ENCODE measurements at places on chromosomes 4 and X. TPM values are rescaled to one million over a fixed set of nuclear protein-coding genes. Genes with fewer than 3 reads are reported as not detected.
A peak's percentile ranks its signal among the peaks of the same experiment; 100 is the strongest.

GRCh38 chr4:38078590-38079421 is 118.6 kb downstream of the PTTG2 start:
- no peaks in the 10 kb centered on the region for H3K36me3 ChIP-seq
- no peak for DNase-seq
- peaks cover 25% of the 10 kb centered on the region for H3K4me1 ChIP-seq
- H3K27me3 ChIP-seq, result no peaks in the 10 kb centered on the region
- H3K4me3 ChIP-seq, result no peak overlapping the region

DNA sequence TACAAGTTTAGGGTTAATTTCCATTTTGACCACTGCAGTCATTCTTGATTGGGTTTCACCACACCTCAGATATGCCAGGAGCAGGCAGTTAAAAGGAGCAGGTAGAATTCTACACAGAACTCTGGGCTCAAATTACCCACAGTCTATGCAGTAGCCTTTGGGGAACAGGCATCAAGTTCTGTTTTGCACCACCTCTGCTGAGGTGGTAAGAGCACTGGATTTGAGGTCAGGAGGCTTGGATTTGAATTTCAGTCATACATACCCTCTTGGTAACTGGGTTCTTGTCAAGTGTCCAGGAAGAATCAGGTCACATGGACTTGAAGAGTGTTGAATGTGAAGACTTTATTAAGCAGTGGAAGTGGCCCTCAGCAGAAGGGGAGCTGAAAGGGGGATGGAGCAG is 40.4 kb upstream of the PGK1 start:
- no peaks in the 10 kb centered on the region for H3K27me3 ChIP-seq
- no peak for DNase-seq
- no peak overlapping the region for H3K4me3 ChIP-seq
- no peaks in the 10 kb centered on the region for H3K4me1 ChIP-seq

GRCh38 chr4:3070709-3071500 is 3.4 kb downstream of the HTT-AS start:
- no peak for DNase-seq
- no peaks in the 10 kb centered on the region for H3K27me3 ChIP-seq
- no peaks in the 10 kb centered on the region for H3K36me3 ChIP-seq
- H3K4me3 ChIP-seq, result no peak overlapping the region

FRMPD4 gene
- not detected for total RNA-seq

GRCh38 chr4:54499308-54500074 is 158.3 kb upstream of the KIT start:
- no peak overlapping the region for H3K4me3 ChIP-seq
- DNase-seq, result no peak
- no peaks in the 10 kb centered on the region for H3K4me1 ChIP-seq
- H3K27ac ChIP-seq, result no peak overlapping the region
- no peaks in the 10 kb centered on the region for H3K27me3 ChIP-seq
- no peaks in the 10 kb centered on the region for H3K36me3 ChIP-seq

DOK7 gene
- not detected for total RNA-seq

IL2 gene
- total RNA-seq, result not detected

G6PD gene
- total RNA-seq, result 103 TPM

DNA sequence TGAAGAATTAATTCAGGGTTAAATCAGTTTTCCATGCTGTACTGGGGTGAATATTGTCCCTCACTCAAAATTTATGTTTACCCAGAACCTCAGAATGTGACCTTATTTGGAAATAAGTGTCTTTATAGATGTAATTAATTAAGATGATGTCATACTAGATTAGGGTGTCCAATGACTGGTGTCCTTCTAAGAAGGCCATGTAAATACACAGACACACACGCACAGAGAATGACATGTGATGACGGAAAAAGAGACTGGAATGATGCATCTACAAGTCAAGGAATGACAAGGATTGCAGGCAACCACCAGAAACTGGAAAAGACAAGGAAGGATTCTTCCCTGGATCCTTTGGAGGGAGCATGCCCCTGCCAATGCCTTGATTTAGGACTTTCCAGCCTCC is 84.6 kb upstream of the GPR34 start:
- no peaks in the 10 kb centered on the region for H3K27me3 ChIP-seq
- H3K4me3 ChIP-seq, result no peak overlapping the region
- H3K4me1 ChIP-seq, result no peaks in the 10 kb centered on the region
- DNase-seq, result no peak
- no peaks in the 10 kb centered on the region for H3K36me3 ChIP-seq
- H3K27ac ChIP-seq, result no peak overlapping the region

FGA gene
- 61.7 TPM for total RNA-seq

DNA sequence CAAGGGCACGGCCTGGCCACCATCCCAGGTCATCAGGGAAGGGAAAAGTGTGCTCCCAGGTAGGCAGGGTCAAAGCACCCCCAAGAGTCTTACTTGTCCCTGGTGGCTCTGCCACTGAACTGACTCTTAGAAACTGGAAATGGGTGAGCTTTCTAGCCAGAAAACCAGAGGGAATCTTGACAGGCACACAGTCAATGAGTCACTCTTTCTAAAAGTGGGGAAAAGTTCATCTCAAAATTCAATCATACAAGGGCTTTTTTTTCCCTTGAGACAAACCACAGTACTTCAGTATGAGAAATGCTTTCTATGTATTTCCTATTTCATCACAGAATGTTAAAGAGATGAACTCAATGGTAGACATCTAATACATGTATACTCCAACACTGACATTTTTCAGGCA is 12.5 kb downstream of the HPF1 start:
- no peaks in the 10 kb centered on the region for H3K27me3 ChIP-seq
- no peaks in the 10 kb centered on the region for H3K4me1 ChIP-seq
- no peak for DNase-seq
- H3K36me3 ChIP-seq, result no peaks in the 10 kb centered on the region
- no peak overlapping the region for H3K27ac ChIP-seq

- H3K27ac ChIP-seq, result no peak overlapping the region
- H3K36me3 ChIP-seq, result no peaks in the 10 kb centered on the region
- H3K4me1 ChIP-seq, result 0 out of 2 replicates have a peak, but pooled peaks cover 4% of the 10 kb centered on the region
- no peaks in the 10 kb centered on the region for H3K27me3 ChIP-seq
- no peak overlapping the region for H3K4me3 ChIP-seq
Observed at GRCh38 chr4:41712425-41712824, 36.1 kb downstream of the PHOX2B start.

DNA sequence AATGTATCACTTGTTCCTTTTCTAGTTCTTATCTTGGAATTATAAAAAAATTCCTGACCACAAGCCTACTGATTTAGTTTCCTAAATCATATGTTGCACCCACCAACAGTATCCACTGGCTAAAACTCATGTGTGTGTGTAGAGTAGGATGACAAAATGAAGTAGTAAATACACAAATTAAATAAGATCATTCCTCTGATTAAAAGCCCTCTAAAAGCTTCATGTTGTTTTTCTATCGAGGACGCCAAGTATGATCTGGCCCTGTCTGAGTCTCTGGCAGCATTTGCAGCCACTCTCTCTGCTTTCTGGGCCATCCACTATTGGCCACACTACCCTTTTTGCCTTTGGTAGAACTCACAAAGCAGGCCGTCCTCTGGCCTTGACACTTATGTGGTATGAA is 183.4 kb downstream of the PACRGL start:
- no peaks in the 10 kb centered on the region for H3K4me1 ChIP-seq
- H3K27me3 ChIP-seq, result no peaks in the 10 kb centered on the region
- no peaks in the 10 kb centered on the region for H3K36me3 ChIP-seq

GRCh38 chrX:49930039-49930438 is 7.6 kb downstream of the CLCN5 start:
- H3K27ac ChIP-seq, result no peak overlapping the region
- H3K4me1 ChIP-seq, result no peaks in the 10 kb centered on the region
- no peaks in the 10 kb centered on the region for H3K27me3 ChIP-seq
- no peak for DNase-seq

DNA sequence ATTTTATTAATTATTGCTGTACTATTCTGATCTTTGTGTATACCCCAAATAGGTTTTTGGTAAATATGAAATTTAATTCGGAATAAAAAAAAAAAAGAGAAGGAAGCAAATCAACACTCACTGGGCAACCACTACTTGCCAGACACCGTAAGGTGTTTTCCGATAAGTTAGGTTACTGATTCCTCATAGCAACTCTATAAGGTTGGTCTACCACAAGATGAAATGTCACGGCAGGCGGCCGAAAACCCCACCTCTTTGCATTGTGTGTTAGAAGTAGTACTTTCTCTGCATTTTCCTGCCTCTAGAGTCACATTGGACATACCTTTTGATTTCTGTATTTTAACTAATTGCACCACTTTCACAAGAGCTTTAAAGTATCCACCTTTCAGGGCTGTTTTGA is 44.5 kb upstream of the RASGEF1B start:
- peaks cover 13% of the 10 kb centered on the region for H3K4me1 ChIP-seq
- H3K27me3 ChIP-seq, result no peaks in the 10 kb centered on the region
- no peak overlapping the region for H3K27ac ChIP-seq

HSFX1 gene
- total RNA-seq, result 0.37 TPM

- no peak for DNase-seq
- no peaks in the 10 kb centered on the region for H3K27me3 ChIP-seq
- H3K27ac ChIP-seq, result no peak overlapping the region
- no peaks in the 10 kb centered on the region for H3K36me3 ChIP-seq
- H3K4me3 ChIP-seq, result no peak overlapping the region
Observed at GRCh38 chr4:20337261-20337664, 85.6 kb downstream of the SLIT2 start.

DNA sequence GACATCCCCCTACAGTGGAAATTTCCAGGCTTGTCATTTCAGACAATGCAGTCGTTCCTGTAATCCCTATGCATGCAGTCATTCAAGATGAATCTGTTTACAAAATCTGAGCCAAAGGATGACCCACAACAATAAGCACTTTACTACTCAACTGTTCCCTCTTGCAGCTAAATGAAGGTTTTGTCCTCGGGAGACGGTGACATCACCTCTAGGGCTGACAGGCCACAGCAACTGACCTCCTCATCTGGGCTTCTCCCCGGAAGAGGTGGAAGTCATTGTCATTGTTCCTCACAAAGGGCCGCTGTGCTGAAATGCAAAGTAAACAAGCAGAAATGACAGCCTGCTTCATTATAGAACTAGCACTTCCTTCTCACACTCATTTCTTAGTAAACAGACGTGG is 29.2 kb downstream of the CLRN2 start:
- H3K36me3 ChIP-seq, result no peaks in the 10 kb centered on the region
- no peak overlapping the region for H3K27ac ChIP-seq
- no peak overlapping the region for H3K4me3 ChIP-seq

DNA sequence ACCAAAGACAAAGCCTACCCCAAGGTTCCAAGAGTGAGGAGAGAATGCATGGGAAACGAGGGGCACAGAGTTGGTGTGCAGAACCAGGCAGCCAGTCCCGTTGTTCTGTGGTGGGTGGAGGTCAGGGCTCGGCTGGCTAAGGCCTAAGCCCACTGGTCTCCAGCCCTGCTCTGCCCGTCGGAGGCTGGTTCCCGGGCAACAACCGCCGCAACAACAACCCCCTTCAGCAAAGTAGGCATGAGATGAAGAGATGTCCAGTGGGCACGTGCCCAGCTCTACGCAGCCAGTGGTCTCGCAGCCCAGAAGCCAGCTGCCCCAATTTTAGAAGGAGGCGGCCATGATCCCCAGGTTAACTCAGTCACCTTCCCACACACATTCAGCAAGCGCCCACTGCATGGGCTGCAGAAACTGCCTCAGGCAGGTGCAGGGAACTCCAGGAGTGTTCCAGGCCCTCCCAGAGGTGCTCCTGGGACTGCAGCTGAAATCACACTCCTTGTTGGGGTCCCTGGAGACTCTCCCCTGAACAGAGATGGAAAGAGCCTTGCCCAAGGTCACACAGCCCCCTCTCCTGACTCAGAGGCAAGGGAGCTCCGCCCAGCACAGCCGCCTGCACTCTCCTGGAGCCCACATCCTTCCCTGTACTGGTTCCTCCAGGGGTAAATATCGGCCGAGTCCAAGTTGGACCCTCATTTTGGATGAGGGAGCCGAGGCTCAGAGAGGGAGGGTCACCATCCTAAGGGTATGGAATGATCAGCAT is 25.4 kb upstream of the HTRA3 start:
- no peak overlapping the region for H3K4me3 ChIP-seq
- H3K36me3 ChIP-seq, result no peaks in the 10 kb centered on the region

- H3K4me3 ChIP-seq, result no peak overlapping the region
- DNase-seq, result no peak
- no peaks in the 10 kb centered on the region for H3K4me1 ChIP-seq
- no peaks in the 10 kb centered on the region for H3K36me3 ChIP-seq
Observed at GRCh38 chr4:153593161-153593560, 90.9 kb upstream of the TLR2 start.

- H3K36me3 ChIP-seq, result no peaks in the 10 kb centered on the region
- H3K27ac ChIP-seq, result no peak overlapping the region
- no peaks in the 10 kb centered on the region for H3K4me1 ChIP-seq
Observed at GRCh38 chrX:44669626-44670025, 127.0 kb upstream of the FUNDC1 start.

DNA sequence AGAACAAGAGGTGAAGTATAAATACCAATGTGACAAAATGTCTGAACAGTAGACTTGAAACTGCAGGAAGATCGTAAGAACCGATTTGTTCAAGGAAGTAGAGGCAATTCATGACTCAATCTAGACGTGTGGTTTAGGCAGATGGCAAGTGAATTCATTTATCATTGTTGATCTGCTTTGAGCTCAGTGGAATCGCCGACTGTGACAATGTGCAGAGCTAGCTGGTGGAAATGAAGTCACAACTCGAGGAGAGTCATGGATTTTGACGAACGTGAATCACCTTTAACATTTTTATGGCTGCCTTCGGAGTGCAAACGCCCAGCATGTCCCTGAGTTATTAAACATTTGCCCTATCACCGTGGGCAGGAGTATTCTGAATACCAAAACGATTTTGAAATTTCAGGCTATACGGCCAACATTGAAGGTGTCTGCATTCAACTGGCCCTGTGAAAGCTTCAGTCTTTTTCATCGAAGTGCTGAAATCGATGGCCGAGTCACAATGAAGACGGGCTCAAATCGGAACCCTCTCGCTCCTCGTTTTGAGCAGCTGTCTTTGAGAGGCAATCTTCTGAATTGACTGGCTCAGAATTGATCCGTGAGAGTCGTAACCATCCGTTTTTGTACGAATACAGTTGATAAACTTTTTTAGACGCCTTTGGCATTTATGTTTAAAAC is 689 bp upstream of the OGT start:
- H3K27ac ChIP-seq, result peak overlapping the region; percentile 99
- H3K4me3 ChIP-seq, result peak overlapping the region; percentile 43
- H3K4me1 ChIP-seq, result peaks cover 7% of the 10 kb centered on the region
- no peak for DNase-seq
- H3K36me3 ChIP-seq, result no peaks in the 10 kb centered on the region

- peaks cover 23% of the 10 kb centered on the region for H3K4me1 ChIP-seq
- H3K27me3 ChIP-seq, result no peaks in the 10 kb centered on the region
- DNase-seq, result peak; percentile 59
- no peaks in the 10 kb centered on the region for H3K36me3 ChIP-seq
Observed at GRCh38 chr4:159046683-159047082, 56.2 kb upstream of the RAPGEF2 start.

- H3K27ac ChIP-seq, result no peak overlapping the region
- no peak for DNase-seq
- H3K27me3 ChIP-seq, result no peaks in the 10 kb centered on the region
- H3K4me1 ChIP-seq, result no peaks in the 10 kb centered on the region
Observed at GRCh38 chrX:66553973-66554372, 84.9 kb downstream of the EDA2R start.

GRCh38 chr4:76950052-76950955 is 752 bp downstream of the SEPTIN11 start:
- peak overlapping the region; percentile 97 for H3K27ac ChIP-seq
- no peaks in the 10 kb centered on the region for H3K36me3 ChIP-seq
- no peaks in the 10 kb centered on the region for H3K27me3 ChIP-seq
- peaks cover 5% of the 10 kb centered on the region for H3K4me1 ChIP-seq
- peak overlapping the region; percentile 94 for H3K4me3 ChIP-seq
- peak; percentile 49 for DNase-seq
